Stimulated activated CD8-positive, alpha-beta memory T cell treated with anti-CD3 and anti-CD28 coated beads, Interleukin-4, amount 100 ng/mL, for 1 hour (primary cell): ENCODE measurements at places on chromosomes 7 and 10.

DNA sequence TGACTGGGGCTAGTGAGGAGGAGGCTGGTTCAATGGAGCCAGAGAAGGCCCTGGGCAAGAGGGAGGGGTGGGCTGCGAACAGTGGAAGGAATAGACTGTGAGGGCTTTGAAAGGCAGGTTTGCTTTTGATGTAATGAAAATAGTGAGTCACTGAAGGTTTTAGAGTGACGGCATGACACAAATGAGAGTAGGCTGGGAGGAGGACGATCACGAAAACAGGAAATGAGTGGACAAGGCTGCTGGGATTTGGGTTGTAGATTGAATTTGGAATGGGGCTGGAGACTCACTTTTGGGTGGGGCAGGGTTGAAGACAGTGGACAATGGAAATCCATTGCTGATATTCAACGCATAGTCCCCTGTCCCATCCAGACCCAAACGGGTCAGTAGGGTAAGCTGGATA lies 139.6 kb downstream of the CDH23 start:
- no peak for DNase-seq

DNA sequence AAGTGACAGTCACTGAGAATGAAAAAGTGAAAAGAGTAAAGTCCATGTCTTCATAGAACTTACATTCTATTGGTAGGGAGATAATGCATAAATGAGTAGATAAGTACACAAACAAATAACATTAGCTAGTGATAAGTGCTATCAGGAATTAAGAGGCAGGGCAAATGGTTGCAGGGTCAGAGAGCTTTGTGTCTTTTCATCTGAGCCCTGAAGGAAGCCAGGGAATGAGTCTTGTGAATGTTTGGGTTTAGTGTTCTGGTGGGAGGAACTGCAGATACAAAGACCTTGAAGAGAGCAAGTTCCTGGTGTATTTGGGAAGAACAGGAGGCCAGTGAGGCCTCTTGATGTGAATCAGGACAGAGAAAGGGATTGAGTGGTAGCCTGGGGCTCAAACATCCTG lies 183.8 kb downstream of the CTTNBP2 start:
- no peak for DNase-seq

DNA sequence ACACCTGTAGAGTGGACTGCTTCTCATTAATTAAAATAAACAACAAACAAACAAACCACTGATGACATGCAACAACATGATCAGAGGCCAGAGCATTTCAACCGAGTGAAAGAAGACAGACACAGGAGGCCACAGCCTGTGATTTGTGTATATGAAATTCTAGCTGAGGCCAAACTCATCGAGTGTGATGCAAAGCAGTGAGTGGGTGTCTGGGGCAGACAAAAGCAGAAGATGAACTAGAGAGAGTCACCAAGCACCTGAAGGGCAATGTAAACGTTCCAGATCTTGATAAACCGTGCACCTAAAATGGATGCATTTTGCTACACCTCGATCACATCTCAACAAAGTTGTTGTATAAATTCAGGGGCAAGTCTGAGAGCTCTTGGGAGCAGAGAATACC lies 108.4 kb downstream of the KLF6 start:
- no peak for DNase-seq

DNA sequence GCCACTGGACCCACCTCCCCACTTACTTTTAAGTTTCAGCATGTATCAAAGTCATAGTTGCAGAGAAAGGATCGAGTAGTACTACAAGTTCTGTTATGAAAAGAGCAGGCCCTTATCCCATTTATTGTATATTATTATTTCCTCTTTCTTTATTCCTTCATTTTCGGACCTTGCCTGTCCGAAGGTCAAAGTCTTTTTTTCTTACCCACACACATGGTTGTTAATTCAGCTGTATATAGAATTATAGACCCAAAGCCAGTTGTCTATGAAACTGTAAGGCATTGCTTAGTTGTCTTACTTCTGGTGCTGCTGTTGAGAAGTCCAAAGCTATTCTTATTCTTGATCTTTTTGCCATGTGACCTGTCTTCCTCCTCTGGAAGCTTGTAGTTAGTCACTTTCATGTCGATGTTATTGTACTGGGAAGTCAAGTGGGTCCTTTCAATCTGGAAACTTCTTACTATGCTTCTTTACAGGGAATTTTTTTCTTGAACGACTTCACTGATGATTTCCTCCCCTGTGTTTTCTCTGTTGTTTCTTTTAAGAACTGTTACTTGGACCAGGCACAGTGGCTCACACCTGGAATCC lies 8.3 kb downstream of the NUDT5 start:
- DNase-seq: no peak

- DNase-seq: no peak
Measured at GRCh38 chr10:112307358-112308124, 24.3 kb downstream of the TECTB start.

DNA sequence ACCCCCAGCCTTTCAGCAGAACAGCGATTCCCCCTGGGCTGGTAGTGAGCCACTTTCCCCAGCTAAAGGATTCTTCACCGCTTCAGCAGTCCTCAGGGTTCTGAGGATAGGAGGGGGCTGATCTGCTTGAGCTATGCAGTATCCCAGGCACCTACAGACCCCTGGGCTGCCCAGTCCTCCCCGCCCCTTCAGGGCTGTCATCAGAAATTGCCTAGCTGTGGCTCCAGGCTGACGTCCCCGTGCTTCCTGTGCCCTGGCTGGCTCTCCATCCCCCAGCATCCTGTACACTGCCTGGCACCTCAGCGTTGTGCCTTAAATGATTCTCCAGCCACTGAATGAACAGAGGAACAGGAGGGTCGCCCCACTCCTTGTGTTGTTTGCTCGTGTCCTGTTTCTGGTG lies 38.4 kb upstream of the CDH23 start:
- DNase-seq: no peak

- no peak for DNase-seq
Measured at GRCh38 chr10:33328253-33328652, 6.2 kb downstream of the NRP1 start.

- DNase-seq: no peak
Measured at GRCh38 chr7:143016996-143017395, 9.9 kb downstream of the OR9A2 start.

DNA sequence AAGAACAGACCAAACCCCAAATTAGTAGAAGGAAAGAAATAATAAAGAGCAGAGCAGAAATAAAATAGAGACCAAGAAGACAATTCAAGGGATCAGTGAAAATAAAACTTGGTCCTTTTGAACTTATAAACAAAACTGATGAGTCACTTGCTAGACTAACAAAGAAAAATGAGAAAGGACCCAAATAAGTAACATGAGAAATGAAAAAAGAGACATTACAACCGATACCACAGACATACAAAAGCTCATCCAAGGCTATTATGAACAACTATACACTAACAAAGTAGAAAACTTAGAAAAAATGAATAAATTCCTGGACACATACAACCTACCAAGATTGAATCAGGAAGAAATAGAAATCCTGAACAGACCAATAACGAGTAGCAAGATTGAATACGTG lies 414.5 kb downstream of the HTR7 start:
- DNase-seq: no peak

DNA sequence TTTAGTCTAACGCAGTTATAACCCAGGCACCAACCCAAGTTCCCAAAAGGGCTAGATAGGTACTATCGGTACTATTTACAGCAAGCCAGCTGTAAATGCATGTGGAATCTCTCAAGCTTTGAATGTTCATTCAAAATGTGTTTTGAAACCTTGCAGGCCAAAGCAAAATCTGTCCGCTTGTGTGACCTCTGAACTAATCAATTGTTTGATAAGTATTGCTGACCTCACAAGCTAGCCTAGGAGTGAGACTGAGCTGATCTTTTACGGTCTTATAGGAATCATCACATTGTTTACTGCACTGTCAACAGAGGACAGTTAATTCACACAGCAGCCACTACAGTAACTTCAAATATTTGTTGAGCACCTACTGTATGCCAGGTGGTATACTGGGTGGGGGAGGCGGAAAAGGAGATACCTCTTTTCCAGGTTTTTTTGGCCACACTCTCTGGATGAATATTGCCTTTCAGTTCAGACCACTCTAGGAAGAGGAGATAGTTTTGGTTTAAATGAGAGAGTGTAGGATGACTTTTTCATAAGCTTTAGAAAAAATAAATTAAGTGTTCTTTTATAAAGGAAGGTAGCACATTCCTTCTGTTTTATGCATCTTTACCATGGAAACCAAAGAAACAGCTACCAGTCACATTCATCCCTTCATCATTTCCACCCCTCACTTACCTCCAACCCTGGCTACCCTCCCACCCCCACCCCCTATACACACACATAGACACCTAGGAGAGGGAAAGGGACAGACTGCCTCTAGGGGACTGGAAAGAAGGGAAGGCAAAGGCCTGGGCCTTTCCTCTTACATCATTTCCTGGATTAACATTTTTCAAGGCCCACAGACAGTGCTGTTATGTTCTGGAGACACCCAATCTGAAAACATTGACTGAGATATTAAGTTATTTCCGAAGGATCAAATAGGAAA lies 2.4 kb downstream of the PAPSS2 start:
- no peak for DNase-seq

GRCh38 chr10:124693396-124693795 lies 50.8 kb downstream of the FAM53B start:
- no peak for DNase-seq
